Right cardiac atrium (tissue), 5 donors: ENCODE measurements at places on chromosomes 7 and 10. TPM values are rescaled to one million over a fixed set of nuclear protein-coding genes. Genes with fewer than 3 reads are reported as not detected.

Gene EPHA1
- 0.56 TPM for total RNA-seq

Gene TMEM196
- total RNA-seq = not detected

Gene PRSS37
- not detected for total RNA-seq

Gene PIK3AP1
- total RNA-seq = 7.4 TPM

Gene CHN2
- total RNA-seq = 4.7 TPM

- no peak for DNase-seq
These were observed 98.3 kb upstream of the TCF7L2 start for GRCh38 chr10:112851588-112852211.

DNA sequence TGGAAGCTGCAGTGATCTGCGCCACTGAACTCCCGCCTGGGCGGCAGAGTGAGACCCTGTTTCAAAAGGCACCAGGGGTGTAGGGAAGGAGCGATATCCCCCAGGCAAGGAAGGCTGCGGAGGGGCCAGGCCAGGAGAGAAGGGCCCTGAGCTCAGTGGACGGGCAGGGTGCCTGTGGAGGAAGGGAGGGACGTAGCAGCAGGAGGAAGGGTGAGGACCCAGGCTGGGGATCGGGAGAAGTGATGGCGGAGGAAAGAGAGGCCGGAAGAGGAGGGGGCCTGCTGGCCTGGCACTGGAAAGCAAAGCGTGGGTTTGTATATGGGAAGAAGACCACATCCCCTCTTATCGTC, 45.6 kb downstream of the ALOX5 start:
- peak; percentile 71 for DNase-seq

GRCh38 chr10:122911889-122912484, 1.6 kb downstream of the FAM24A start:
- peak; percentile 64 for DNase-seq

- no peak for DNase-seq
These were observed 311.9 kb upstream of the GNAI1 start for GRCh38 chr7:79822620-79823240.

Gene CALML3
- total RNA-seq = not detected

Gene LDB3
- total RNA-seq = 738 TPM

Gene PPP1R17
- not detected for total RNA-seq

Gene PHYHIPL
- total RNA-seq = not detected

DNA sequence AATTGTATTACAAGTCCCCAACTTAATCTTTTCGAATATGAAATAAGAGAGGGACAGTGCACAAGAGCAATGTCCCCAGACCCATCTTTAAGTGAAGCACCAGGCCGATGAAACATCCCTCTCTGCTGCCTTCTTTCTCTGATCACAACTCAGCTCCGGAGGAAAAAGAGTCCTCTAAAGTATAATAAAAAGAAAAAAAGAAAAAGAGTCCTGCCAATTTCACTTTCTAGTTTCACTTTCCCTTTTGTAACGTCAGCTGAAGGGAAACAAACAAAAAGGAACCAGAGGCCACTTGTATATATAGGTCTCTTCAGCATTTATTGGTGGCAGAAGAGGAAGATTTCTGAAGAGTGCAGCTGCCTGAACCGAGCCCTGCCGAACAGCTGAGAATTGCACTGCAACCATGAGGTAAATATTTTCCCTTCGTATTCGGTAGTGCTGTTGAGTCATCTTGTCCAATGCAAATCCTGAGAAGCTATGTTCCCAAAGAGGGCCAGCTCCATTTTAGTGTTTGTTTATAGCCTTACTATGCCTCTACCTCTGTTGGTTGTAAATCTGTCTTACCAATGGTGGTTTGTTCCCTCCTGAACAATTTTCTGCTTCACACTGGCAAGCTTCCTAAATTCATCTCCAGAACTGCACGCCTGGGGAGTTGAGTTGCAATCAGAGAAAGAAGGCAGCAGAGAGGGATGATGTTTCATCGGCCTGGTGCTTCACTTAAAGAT, at the start of gene IFIT2:
Gene IFIT2, plus strand, starts transcription at position 326 of the 725 bp plus-strand sequence. Its CDS starts 78 bp downstream, at position 404.
- DNase-seq = no peak

Gene IRF5
- 4.1 TPM for total RNA-seq

DNA sequence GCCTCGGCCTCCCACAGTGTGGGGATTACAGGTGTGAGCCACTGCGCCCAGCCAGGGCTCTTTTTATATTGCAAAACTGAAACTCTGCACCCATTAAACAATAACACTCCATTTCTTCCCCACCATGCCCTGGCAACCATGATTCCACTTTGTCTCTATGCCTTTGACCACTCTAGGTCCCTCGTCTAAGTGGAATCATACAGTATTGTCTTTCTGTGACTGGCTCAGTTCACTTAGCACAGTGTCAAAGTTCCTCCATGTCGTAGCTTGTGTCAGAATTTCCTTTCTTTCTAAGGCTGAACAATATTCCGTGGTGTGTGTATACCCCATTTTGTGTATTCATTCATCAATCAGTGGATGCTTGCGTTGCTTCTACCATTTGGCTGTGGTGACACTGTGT, 46.2 kb downstream of the CUX1 start:
- DNase-seq = no peak

DNA sequence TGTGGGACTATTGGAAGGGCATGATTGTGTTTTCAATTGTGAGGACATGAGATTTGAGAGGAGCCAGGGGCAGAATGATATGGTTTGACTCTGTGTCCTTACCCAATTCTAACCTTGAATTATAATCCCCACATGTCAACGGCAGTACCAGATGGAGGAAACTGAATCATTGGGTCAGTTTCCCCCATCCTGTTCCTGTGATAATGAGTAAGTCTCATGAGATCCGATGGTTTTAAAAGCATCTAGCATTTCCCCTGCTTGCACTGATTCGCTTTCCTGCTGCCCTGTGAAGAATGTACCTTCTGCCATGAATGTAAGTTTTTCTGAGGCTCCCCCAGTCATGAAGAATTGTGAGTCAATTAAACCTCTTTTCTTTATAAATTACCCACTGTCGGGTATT, 1367.1 kb downstream of the XPNPEP1 start:
- no peak for DNase-seq

Gene FAM237B
- total RNA-seq = not detected

Gene FOXP2
- 2.1 TPM for total RNA-seq

- DNase-seq = no peak
These were observed 497.3 kb downstream of the SORCS3 start for GRCh38 chr10:105138358-105138757.

DNA sequence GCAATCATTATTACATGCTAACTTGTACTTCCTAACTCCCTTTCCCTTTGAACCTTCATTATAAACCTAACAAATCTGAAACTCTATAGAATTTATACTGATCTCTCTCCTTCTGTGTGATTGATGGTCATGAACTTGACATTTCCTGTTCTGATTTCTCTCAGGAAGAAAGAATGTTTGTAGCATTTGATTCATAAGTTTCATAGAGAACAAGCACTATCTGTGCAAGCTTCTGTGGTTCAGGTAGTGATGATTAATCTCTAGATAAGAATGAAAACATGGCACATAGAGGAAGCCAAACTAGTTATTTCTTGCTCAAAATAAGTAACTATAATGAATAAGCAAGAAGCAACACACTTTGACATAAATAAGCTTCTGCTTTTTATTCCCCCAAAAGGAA, 34.2 kb downstream of the TFPI2 start:
- DNase-seq = no peak

Gene RSPH10B
- not detected for total RNA-seq

DNA sequence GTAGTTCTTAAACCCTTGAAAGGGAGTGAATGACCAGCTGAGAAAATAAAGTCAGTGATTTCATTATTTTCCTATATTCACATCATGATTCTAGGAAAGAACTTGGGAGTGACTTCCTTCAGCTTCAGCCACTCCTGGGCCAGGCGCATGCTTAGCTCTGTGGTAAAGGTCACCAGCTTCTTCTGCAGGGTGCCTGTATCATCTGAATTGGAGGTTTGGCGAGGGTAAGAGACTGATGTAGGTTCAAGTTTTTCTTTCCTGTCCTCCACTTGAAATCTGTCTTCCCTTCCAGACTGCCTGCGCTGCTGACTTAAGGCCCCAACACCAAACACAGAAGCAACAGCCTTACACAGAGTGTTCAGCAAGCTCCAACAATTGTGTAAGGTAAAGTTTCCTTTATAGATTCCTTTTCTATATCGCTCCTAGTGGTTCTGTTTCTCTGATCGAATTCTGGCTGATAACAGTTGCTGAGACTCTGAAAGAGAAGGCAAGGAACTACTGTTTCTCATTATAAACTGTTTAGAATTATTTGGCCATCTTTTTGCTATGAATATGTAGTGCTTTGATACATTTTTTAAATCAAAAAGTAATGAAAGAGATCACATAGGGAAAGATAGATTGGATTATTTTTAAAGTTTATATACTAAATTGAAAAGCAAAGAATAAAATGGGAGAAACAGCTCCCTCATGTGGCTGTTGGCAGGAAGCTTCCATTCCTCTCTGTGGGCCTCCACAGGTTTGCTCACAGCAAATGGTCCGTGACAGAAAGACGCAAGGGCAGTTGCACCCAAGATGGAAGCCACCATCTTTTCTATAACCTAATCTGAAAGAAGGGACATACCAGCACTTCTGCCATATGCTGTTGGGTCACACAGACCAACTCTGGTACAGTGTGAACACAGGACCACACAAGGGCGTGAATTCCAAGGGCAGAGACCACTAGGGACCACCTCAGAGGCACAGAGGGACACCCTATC, 14.0 kb downstream of the GATAD1 start:
- DNase-seq = no peak

GRCh38 chr10:120459185-120459584, 2.2 kb downstream of the PLPP4 start:
- no peak for DNase-seq

Gene PNPLA8
- total RNA-seq = 34.0 TPM

GRCh38 chr10:97059006-97059871, 126.5 kb downstream of the SLIT1 start:
- no peak for DNase-seq

DNA sequence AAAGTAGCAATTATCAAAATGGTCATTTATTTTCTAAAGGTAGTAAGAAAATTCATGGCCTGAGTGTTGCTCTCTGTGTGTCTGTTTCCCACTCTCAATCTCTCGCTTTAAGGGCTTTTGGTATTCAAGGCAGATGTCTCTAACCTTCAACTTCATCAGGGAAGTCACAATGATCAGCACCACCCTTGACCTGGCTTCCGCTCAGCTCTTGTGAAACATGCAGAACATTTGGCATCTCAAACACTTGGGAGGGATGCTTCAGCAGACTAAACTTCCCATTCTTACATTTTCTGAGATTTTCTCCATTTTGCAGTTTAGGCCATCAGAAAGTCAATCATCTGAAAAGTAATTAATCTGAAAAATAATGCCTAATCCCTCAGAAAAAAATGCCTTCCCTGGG, 129.8 kb downstream of the AOAH start:
- no peak for DNase-seq

Gene GJC3
- not detected for total RNA-seq

DNA sequence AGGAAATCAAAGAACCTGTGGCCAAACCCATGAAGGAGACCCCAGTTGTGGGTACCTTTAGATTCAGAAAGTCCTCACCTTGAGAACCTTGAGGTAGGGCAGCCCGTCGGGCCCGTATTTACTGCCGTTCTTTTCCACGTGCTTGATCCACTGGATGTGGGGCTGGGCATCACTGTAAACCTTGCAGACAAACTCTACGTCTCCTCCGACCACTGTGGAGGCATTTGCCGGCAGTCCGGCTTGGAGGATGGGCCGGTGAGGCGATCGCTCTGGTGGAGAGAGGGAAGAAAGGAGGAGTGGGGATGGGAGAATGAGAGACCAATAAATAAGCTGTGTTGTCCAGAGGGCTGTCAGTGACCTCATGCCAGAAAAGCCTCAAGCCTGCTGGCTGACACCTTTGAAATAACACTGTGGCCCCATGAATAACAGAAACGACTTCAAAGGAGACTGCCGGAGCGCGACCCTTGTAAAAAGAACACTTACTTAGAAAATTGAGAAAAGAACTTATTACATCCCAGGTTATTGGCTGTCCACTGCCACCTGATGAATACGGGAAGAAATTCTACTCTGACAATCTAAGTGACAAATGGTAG, 78.2 kb downstream of the FGFR2 start:
- DNase-seq = no peak

Gene GPER1
- total RNA-seq = 3.0 TPM

DNA sequence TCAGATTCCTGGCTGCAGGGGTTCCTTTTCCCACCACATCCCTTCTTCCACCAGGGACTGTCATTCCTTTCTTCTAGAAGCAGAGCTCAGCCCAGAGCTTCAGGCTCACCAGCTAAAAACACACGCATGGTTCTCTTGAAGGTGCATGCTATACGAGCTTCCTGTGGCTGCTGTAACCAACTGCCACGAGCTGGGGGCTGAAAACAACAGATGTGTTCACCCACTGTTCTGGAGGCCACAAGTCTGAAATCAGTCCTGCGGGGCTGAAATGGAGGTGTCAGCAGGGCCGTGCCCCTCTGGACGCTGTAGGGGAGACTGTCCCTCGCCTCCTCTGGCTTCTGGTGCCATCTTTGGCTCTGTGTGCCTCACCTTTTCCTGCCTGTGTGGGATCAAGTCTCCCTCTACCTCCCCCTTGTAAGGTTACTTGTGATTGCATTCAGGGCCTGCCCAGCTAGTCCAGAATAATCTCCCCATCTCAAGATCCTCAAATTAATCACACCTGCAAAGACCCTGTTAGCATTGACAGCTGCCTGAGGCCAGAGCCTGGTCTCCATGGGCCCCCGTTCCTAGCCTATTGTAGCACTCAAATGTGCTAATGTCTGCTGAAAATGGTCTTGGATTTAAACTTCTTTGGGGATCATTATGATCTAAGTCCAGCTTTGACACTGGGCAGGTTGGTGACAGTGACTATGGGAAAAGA, 13.7 kb downstream of the RAB19 start:
- no peak for DNase-seq

GRCh38 chr10:89904755-89905154, 203.4 kb downstream of the KIF20B start:
- DNase-seq = no peak

GRCh38 chr10:95430231-95430951, 130.8 kb downstream of the SORBS1 start:
- DNase-seq = no peak

DNA sequence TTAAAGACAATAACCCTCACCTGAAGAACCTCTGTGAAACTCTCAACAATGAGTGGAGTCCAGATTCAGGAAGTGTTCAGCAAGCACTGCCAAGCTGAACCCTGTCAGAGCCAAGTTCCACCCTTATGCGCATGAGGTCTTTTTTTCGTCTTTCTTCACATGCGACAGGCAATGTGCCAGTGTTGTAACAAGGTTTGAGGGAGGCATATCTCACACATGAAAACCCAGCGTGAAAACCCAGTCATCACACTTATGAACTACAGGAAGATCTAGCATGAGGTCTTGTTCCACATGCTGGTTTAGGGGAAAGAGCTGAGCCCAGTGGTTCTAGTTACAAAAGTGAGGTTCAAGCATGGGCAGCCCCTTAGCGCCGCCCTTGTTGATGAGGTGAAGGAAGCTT, 49.7 kb downstream of the RABGEF1 start:
- DNase-seq = no peak

Gene EN2
- 0.35 TPM for total RNA-seq

Gene BICC1
- total RNA-seq = 11.9 TPM

DNA sequence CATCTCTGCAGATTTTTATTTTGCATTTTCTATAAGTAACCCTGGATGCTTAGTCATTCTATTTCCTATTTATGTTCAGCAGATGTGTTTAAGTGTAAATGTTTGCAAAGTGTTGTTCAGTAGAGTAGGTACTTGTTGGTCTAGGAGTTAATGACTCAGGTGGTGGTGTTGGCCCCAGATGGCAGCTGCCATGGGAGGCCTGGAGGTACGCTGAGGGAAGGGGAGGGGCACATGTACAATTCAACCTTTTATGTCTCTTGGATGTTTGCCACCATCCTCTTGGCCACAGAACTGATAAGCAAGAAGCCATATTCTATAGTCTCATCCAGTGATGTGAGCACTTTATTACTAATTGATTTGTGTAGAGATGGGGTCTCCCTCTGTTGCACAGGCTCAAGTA, 68.1 kb upstream of the SLC39A12 start:
- DNase-seq = no peak
